Activated T-helper 9 cell treated with anti-CD3 and anti-CD28 coated beads, Interleukin-2, amount 50 U/mL, for 16 hours (primary cell): ENCODE measurements at places on chromosomes 12 and 14.

DNA sequence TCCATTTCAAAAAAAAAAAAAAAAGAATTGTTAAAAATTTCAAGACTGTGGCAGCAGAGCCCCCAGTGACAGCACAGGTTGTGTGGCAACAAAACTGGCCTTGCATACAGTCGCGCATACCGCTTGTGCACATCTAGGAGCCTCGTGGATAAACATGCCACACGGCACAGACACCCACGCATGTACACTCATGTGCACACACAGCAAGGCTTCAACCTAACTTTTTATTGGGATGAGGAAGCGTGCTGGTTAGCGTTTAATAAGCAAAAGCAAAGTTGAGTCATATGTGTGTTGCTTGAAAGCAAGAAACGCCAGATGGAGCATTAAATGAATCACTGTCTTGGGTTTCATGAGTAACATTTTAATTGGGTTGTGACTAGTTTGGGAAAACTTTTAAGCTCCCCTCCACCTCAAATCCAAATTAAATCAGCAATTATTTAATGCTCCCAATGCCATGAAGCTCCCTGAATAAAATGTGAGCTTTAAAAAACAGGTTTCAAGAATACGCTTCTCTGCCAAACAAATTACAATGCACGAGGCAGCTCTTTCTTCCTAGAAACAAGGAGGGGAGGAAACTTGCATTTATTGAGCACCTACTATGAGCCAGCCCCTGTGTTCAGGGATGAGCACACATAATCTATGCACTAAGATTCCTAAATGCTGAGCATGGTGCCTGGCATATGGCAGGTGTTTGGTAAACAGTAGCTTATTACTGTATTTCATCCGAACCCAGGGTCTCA lies 35.7 kb upstream of the EML1 start:
- DNase-seq, result no peak

DNA sequence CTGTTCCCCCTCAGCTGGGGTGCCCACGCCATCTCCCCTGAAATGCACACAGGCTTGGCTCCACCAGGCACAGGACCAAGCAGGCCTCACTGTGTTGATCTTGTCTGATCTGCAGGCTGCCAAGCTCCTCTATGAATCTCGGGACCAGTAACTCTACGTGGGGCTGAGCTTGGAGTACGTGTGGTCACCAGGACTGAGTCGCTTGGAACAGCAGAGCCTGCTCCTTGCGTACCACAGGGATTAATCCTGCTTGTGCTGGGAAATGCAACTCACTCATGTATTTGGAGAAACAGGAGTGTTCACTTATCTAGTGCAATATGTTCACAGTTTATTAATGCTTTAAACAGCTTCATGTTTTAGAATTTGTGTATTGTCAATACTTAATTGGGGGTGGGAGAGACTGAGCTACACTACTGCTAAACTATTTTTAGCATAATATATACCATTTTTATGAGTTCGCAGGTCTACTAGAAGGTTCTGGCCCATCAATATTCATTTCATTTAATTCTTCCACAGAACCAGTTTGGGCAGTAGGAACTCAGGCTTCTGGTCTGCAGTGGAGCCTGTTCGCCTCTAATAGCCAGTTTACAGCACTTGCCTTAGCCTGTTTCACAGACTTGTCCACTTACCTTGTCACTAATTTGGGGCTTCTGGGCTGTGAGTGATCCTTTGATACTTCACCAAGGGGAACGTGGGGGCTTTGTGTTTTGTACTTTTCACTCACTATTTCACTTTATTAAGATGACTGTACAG lies 17.4 kb downstream of the ZFYVE21 start:
- no peak for DNase-seq

DNA sequence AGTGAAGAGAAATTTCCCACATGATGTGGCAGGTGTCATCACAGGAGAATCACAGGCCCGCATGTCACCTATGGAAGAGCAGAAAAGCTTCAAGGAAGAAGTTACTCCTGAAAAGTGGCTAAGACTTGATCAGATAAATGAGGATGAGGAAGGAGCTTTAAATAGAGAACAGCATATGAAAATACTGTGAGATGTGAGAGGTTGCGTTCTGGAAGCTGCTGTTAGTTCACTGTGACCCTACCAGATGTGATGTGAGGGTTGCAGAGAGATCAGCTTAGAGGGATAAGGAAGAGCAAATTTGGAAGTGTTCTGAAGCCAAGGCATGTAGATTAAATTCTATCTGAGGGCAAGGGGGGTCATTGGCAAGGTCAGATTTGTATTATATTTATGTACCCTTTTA lies 17.1 kb downstream of the ERP27 start:
- DNase-seq, result no peak

- no peak for DNase-seq
These were observed 498.9 kb downstream of the SLC6A15 start for GRCh38 chr12:84413656-84414055.
